Fibroblast of the aortic adventitia (primary cell): ENCODE measurements at places on chromosomes 7 and 10.

GRCh38 chr10:51023636-51024035, 50.7 kb upstream of the PRKG1 start:
- peak; percentile 52 for DNase-seq

DNA sequence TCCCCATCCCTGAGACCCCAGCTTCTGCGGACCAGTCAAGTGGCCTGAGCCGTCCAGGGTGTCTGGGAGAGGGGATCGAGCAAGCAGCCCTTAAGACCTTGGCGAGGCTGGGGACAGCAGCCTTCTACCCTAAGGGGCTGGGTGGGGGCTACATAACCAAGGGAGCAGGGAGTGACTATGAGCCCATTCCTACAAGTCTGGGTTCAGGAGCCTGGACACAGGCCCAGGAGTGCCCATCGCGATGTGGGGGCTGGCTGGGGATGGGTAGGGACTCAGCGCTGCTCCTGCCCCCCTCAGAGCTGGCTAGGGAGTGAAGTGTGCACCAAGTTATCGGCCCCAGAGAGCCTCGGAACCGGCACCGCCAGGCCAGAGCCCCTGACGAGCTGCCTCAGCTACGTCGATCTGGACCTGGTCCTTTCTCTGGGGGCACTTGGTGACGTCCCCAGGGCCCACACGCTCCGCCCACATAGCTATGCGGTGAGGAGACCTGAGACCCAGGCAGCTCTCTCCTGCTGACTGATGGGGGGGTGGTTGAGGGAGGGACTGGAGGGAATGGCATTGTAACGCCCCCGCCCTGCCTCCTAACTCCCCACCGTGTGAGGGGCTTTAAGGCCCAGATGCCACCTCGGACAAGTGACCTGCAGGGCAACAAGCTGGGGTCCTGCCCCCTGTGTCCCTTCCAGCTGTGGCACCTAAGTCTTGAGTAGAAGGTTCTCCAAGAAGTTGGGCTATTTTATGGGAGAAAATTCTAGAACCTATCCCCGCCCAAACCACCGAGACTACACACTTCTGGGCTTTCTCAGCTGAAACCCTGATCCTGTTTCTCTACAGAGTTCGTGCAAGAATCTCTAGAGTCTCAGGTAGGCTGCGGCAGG, 2.5 kb downstream of the SAP25 start:
- DNase-seq, result no peak

DNA sequence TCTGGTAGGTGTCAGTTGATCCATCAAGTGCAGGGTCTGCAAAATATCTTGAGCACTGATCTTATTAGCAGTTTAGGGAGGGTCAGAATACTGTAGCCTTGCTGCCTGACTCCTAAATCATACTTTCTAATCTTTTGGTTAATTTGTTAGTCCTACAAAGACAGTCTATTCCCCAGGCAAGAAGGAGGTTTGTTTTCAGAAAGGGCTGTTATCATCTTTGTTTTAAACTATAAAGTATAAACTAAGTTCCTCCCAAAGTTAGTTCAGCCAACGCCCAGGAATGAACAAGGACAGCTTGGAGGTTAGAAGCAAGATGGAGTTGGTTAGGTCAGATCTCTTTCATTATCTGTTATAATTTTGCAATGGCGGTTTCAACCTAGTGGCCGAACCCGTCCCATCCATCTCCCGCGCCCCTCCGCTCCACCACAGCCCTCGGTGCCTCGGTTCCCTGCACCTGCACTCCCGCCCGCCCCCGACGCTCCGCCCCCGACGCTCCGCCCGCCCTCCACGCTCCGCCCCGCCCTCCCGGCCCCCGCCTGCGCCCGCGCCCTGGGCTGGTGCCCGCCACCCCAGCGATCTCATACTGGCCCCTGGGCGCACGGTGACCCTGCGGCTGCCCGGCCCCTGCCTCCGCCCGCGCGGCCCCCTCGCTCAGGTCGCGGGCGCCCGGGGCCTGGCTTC, at the start of gene ADCK2:
Gene ADCK2 (plus strand): TSS at position 564 of the 681 bp plus-strand sequence. CDS start 386 bp downstream, outside the sequence.
- DNase-seq, result no peak

DNA sequence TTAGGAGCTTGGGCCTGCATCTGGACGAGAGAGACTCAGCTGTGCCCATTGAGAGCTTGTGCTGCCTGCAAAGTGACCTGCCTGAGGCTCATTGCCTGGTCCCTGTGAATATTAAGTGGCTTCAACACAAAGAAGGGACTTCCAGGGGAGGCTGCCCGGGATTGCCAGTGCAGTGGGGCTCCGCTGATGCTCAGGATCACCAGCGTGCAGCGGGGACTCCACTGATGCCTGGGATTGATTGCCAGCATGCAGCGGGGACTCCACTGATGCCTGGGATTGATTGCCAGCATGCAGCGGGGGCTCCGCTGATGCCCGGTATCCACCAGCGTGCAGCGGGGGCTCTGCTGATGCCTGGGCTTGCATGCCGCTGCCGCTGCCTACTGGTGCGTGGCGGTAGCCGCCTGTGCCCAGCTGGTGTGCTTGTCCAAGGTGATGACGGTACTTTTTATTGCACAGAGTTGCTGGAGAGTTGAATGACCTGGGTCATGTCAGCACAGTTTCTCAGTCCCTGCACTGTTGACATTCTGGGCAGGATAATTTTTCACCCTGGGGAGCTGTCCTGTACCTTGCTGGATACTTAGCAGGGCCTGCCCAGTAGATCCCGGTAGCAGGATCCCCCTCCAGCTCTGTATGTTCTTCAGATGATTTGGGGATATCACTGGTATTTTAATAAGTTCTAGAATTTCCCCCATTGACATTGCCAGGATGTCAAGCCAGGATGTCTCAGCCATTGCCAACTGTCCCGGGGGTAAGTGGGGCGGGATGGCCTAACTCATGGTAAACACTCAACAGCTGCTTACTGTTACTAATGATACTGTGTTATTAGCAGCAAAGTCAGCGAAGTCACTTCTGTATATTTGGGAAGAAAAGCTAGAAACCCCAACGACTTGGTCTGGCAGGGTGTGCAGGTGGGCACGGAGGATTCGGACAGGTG, 13.0 kb downstream of the DOCK1 start:
- DNase-seq, result no peak
